ENCODE measurements at places on chromosomes 3 and 15.
A peak's percentile ranks its signal among the peaks of the same experiment; 100 is the strongest.

- DNase-seq: no peak
Observed at GRCh38 chr3:18007980-18008379, 265.5 kb upstream of the TBC1D5 start.

DNA sequence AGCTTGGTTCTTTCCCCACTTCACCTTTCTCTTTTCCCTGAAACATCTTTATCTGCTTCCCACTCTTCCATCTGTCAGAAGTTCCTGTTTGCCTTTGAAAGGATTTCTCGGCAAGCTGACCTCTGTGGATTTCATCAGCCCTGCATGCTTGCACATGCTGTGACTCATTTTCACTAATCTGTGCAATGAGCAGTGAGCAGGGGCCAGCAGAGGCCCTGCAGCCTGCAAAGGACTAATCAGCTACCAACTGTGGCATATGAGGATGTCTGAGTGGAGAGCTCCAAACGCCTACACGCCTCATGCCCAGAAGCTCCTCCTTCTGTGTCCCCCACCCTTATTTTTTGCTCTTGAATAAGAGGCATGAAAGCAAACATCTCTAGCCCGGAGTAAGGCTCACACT, 333.0 kb upstream of the SEMA6D start:
- peak; percentile 30 for DNase-seq

DNA sequence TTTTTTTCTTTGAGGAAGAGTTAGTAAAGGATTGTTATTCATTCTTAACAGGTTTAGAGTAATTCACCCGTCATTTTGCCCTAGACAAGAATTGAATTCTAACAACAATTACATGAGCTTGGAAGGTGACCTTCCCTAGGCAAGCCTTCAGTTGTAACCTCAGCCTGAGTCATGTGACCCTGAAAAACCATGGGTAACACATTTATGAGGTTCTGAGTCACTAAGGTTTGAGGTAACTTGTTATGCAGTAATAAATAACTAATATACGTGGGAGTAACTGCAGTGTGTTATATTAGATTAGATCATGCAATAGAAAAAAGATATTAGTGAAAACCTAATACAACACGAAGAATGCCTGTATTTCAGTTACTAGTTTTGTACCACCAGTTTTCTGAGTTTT, 237.6 kb upstream of the NDN start:
- DNase-seq: no peak

GRCh38 chr15:78880242-78880533, 7.5 kb downstream of the MORF4L1 start:
- no peak for DNase-seq

- DNase-seq: peak; percentile 52
Observed at GRCh38 chr3:183265157-183265642, 12.1 kb downstream of the B3GNT5 start.

Measured in femur (tissue), 1 donor.